Kidney capillary endothelial cell (primary cell): ENCODE measurements at places on chromosomes 5 and 9.

GRCh38 chr5:172550996-172551395, 90.1 kb upstream of the NEURL1B start:
- no peak for DNase-seq

- no peak for DNase-seq
These were observed 265.6 kb downstream of the TMEM232 start for GRCh38 chr5:110460837-110461236.

- DNase-seq, result no peak
These were observed 29.9 kb downstream of the SLC6A18 start for GRCh38 chr5:1255081-1255561.

GRCh38 chr5:108620516-108620915, 127.2 kb upstream of the FER start:
- no peak for DNase-seq

GRCh38 chr5:131279204-131279603, 15.4 kb downstream of the CDC42SE2 start:
- no peak for DNase-seq

- DNase-seq, result no peak
These were observed 154.9 kb downstream of the FAM174A start for GRCh38 chr5:100690036-100690560.
